Renal cortex interstitium (tissue), 15 donors: ENCODE measurements at places on chromosomes 5 and 9. TPM values are rescaled to one million over a fixed set of nuclear protein-coding genes. Genes with fewer than 3 reads are reported as not detected.

DNA sequence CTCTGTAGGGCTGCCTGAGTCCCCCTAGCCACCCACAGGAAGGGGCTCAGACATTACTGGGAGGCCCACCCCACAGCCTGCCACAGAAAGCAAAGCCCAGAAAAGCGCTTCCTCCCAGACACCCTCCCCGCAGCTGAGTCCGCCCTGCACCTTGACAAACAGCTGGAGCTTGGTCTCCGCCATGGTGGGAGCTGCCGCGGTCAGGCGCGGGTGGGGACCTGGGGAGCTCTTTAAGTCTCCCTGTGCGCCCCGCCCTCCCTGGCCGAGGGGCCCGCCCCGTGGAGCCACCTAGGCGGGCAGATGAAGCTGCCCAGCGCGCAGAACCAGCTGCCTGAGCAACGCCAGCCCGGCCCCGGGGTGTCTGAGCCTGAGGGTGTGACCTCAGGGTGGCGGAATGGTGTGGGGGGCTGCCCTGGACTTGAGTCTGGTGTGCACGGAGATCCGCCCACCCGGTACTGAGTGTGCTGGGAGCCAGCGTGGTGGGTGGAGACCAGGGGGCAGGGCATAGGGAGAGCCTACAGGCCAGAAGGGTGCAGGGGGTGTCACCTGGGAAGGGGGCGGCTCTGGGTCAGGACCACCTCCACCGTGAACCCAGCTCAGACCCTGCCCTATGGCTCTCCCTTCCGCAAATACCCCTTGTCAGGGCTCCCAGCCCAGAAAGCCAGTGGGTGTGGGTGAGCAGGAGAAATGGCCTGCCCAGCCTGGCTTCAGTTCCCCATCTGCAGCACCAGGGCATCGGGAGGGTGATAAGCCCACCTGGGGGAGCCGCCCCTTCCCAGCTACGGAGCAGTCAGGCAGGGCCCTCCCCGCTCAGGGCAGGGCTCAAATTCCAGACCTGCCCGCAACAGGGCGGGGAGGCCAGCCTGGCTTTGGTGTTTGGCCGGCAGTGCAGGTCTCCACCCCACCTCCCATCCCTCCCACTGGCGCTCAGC is at the start of gene CLIC3:
TSS of gene CLIC3 (minus strand) at position 208 of the 932 bp plus-strand sequence. CDS start at position 183, 25 bp downstream.
- DNase-seq, result no peak

DNA sequence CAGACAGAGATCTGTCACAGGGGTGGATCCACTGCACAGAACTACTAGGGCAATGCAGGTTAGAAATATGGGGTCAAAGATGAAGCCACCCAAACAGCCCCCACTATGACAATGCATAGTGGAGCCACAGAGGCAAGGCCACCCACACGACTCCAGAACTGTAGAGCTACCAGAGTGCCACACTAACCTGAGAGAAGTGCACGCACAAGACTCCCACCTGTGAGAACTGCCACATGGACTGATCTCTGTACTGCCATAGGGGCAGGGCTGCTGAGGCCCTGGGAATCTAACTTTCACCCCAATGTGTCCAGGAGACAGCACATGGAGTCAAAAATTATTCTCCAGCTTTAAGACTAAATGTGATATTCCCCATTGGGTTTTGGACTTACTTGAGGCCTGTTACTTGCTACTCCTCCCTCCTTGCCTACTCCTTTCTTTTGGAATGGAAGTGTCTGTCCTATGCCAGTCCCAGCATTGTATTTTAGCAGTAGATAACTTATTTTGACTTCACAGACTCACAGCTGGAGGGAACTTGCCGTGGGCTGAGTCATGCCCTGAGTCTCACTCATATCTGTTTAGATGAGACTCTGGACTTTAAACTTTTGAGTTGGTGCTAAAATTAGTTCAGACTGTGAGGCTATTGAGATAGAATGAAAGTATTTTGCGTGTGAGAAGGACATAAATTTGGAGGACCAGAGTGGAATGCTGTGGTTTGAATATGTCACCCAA is 853.3 kb downstream of the MAT2B start:
- DNase-seq, result no peak

DNA sequence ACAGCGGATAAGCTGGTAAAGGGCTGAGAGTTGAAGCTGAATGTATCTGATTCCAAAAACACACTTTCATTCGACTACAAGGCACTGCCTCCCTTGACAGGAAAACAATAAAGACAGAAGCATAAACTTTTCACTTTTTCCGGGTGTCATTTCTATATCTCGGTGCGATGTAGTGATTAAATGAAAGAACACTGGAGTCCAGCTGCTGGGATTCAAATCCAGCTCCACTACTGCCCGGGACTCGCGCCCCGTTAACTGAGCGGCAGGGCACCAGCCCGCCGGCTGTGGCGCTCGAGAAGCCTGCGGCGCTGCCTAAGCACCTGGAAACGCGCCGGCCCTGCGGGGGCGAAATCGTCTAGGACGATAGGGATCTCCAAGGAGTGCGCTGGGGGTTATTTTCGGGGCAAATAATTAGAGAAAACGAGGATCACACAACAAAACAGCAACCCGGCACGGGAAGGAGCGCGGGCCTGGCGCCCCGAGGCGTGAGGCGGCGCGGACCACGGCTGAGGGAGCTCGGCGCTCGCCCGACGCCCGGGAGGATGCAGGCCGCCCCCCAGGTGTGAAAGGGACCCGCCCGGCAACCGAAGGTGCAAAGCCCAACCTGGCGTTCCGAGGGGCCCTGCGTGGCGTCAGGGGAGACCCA is 837 bp downstream of the UIMC1 start:
- no peak for DNase-seq

DNA sequence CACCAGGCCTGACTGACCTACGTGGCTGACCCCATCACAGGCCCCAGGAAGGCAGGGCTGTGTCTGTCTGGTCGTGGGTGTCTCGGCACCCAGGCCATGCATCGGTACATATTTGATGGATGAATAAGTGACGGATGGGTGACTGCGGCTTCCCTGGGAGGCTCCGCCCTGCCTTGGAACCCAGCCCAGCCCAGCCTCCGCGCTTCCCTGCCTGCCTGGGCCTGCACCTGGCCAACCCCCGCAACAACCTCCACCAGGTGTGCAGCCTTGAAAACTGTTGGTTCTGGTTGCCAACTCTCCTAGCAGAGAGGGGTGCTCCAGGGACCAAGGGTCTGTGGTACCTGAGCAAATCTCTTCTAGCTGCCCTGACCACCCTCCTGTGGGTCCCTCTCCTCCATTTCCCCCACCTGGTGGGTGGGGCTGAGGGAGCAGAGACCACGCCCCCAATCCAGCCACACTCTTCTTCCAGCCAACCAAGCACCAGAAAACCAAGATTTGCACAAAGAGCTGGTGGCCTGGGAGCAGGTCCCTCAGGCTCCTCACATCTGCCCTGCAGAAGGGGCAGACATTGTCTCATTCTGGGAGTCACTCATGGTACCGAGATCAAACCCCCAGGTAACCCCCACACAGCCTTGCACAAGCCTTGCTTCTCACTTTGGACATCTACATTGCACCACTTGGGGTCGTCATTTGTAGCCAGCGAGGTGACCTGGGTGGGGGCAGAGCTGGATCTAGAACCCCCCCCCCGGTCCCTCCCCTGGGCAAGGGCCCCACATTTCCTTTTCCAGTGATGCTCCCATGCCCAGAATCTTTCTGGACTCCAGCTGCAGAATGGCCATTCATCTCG is 100.6 kb upstream of the IER5L start:
- no peak for DNase-seq

GRCh38 chr5:154397652-154398406 is 48.0 kb upstream of the SAP30L start:
- no peak for DNase-seq

- no peak for DNase-seq
These were observed 344.1 kb downstream of the ADAMTS6 start for GRCh38 chr5:65137631-65138030.

- DNase-seq, result peak; percentile 57
These were observed 66.8 kb upstream of the IL17B start for GRCh38 chr5:149445739-149446369.

- DNase-seq, result no peak
These were observed 800.5 kb downstream of the BRINP1 start for GRCh38 chr9:118568704-118569103.

- DNase-seq, result no peak
These were observed 133.4 kb upstream of the GAS1 start for GRCh38 chr9:87080512-87081264.

DNA sequence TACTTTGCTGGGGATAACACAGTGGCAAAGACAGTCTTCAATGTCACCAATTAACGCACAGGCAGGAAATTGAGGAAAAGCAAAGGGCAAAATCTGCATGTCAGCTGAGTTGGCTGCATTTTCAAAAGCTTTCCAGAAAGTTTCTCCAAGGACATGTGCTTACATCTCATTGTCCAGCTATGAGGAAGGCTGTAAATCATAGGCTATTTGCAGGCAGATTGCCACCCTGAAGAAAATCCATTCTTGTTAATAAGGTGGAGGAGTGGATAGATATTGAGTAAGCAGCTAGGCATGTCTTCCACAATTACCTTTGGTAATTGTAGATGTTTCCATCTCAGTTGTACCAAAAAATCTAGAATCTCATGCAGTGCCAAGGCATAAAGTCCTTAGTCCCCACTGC is 278.0 kb upstream of the NUDT12 start:
- DNase-seq, result no peak

DNA sequence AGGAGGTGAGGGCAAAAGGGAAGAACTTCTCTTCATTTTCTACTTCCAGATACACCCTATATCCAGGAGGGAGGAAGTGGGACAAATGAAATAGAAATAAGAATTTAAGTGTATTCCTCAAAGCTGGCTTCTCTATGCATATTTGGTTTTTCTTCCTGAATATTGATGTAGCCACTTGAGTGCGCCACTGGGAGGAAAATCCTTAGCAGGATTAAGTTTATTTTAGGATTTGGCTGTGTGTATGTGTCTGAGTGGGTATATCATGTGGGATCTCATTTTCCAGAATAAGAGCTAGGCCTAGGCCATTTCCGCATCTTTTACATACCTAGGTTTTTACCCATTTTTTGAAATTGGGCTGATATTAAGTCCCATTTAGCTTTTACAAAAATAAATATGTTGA is 42.5 kb downstream of the MAP1B start:
- no peak for DNase-seq

- no peak for DNase-seq
These were observed 438.5 kb upstream of the RGMB start for GRCh38 chr5:98334946-98335345.

- DNase-seq, result no peak
These were observed 55.6 kb upstream of the COL5A1 start for GRCh38 chr9:134585746-134586706.

DNA sequence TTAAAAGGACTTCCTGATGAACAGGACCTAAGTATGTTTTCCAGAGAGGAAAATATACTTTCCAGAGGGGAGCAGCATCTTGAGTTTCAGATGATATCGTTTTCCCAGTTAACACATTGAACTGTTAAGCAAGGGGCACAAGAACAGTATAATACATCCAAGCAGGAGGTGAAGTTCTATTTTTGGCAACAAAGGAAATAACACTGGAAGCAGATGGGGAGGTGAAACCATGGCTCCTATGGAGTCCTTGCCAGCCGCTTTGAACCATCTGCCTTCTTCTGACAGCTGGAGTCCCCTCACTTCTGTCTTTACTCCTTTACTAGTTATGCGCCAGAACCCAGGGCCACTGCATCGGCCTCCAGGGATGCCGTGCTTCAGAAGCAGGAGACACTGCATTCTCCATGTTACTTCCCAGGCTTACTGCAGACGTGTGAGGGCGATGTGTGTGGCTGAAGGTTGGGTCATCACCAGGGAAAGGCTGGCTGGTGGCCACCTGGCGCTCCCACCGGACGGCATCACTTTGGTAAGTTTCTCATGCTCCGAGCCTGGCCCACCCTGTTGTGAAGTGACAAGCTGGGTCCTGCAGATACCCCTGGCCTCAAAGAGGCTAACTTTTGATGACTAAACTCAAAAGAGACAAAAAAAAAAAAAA is 77.8 kb downstream of the TTLL11 start:
- DNase-seq, result no peak

- peak; percentile 15 for DNase-seq
These were observed 31.8 kb downstream of the SPATA31C2 start for GRCh38 chr9:88106492-88106891.

DNA sequence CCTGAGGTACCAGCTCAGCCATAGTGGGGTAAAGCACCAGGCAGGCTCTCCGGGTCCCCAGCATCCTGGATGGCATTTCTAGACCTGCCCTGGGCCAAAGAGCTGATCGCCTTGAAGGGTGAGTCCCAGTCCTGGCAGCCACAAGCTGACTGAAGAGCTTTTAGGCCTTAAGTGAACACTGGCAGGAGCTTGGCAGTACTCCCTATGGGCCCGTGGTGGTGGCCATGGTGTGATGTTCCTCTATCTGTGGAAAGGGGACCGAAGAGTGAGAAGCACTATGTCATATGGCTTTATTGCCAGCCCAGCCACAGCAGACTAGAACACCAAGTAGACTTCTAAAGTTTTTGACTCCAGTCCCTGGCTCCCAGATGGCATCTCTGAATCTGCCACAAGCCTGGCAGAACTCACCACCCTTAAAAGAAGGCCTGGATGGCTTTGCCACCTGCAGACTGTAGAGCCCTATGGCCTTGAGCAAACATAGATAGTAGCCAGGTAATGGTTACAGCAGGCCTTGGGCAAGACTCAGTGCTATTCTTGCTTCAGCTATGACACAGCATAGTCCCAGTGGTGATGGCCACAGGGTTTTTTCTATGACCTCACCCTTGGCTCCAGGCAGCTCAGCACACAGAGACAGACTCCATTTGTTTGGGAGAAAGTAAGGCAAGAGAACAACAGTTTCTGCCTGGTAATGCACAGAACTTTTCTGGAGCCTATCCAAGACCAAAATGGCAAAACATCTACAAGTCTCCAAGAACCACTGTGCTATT is 801.5 kb upstream of the DMAC1 start:
- DNase-seq, result no peak

DNA sequence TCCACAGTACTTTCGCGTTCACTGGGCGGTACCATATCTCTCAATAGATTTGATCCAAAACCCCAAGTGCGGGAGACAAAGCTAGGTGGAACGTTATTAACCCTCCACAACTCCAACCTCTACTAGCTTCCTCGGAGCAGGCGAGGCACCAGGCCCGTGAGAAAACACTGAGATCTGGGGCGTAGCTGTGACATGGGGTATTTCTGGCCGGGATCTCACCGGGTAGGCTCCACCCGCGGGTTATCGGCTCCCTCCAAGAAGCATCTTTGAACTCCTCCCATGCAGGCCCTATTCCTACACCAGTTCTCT is 350 bp upstream of the SLC25A46 start:
- no peak for DNase-seq

CAPSL gene
- 6.2 TPM for polyA plus RNA-seq

PHF24 gene
- polyA plus RNA-seq, result 0.14 TPM

ANKRD31 gene
- polyA plus RNA-seq, result 0.70 TPM

STRBP gene
- polyA plus RNA-seq, result 50.2 TPM

SHOC1 gene
- 0.79 TPM for polyA plus RNA-seq

RELL2 gene
- 1.5 TPM for polyA plus RNA-seq

TRIM52 gene
- 25.5 TPM for polyA plus RNA-seq

LHX3 gene
- polyA plus RNA-seq, result not detected

ADRB2 gene
- polyA plus RNA-seq, result 0.23 TPM
